ENCODE measurements at places on chromosomes 6 and 20.

GRCh38 chr6:6683969-6684833 lies 95.7 kb downstream of the LY86 start:
- ATAC-seq: no peak

DNA sequence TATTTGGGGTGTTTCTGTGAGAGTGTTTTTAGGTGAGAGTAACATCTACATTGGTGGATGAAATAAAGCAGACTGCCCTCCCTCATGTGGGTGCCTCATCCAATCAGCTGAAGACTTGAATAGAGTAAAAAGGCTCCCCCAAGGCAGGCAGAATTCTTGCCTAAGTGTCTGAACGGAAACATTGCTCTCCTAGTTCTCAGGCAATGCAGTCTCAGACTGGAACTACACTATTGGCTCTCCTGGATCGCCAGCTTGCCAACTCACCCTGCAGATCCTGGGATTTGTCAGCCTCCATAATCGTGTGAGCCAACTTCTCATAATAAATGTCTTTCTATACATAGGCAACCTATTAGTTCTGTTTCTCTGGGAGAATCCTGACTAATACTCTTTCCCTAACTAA lies 5.5 kb upstream of the TMEM170B start:
- ATAC-seq: no peak

- ATAC-seq: no peak
Measured at GRCh38 chr6:46453216-46453615, 38.0 kb downstream of the RCAN2 start.

DNA sequence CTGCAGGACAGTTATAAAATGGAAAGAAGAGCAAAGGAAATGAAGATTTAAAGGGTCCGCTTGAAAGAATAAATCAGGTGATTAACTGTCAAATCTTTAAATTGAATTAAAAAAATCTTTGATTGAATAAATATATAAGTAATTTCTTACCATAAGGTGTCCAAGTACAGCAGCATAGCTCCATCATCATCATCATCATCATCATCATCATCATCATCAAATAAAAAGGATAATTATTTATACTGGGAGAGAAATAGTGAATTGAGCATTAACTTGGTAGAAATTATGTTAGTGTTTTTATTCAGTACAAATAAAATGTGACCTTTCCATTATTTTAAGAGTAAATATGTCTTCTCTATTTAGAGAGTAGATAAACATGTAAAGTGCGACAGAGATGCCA lies 745.6 kb upstream of the MARCKS start:
- ATAC-seq: no peak

- no peak for ATAC-seq
Measured at GRCh38 chr20:48456366-48457192, 371.2 kb downstream of the PREX1 start.

DNA sequence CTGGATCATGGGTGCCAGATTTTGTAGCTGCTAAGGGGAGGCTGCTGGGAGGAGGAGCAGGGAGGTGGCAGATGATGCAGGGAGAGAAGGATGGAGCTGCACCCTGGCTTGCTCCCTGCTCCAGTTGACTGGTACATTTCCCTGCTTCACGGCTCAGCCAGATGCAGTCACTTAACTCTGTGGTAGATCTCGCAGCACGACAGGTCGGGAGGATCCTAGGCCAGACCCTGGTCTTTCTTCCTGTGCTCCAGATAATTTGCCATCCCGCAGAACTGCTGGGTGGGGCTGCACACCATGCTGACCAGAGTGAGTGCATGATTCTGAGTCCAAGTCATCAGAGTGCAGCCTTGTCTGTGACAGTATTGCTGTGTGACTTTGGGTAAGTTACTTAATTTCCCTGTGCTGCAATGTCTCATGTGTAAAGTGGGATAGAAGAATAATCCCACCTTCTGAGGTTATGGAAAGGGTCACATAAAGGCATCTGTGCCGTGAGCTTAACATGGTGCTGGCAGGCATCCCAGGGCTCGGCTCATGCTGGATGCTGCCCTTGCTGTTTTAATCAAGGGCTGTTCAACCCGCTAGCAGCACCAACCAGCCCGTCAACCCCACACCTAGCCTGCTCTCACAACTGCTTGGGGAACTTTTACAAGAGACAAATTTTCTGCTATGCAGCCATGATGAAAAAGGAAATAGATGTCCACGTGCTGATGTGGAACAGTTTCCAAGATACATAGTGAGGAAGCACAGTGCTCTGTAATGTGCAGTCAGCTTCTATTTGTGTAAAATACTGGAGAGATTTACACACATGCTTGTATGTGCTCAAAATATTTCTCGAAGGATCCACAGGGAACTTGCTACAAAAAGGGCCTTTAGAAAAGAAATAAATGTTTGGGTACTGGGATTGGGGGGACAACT lies 257.9 kb downstream of the CDH26 start:
- ATAC-seq: no peak

DNA sequence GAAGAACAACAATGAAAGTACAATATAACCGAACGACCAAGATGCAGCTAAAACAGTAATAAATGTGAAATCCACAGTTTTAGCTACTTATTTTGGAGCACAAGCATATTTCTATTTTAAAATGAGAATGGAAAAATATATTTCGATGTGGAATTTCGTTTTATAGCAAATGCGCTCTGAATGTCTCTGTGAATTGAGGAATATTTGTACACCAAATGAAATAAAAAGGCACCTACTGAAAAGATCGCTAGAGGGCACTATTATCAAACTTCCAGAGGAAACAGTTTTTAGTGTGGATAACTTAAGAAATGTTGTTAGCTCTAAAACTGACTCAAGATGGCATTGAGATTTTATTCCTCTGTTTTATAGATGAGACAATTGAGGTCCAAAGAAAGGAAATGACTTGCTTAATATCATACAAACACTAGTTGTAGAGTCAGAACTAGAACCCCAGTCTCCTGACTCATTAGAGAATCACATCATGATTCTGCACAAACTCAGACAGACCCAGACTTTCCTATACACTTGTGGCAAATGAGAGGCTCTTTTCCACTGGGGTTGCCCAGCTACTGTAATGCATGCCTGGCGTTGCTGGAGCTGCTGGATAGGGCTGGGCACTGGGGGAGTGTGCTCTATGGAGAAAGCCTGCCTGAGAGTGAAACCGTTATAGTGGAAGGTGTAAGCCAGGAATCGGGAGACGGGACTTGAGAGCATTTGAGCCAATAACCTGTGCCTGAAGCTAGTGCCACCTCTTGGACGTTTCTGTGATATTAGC lies 51.9 kb downstream of the GCLC start:
- peak; percentile 52 for ATAC-seq

- no peak for ATAC-seq
Measured at GRCh38 chr6:169972736-169973135, 221.3 kb downstream of the ERMARD start.

GRCh38 chr20:58833921-58834320 lies 16.8 kb downstream of the GNAS-AS1 start:
- no peak for ATAC-seq

- no peak for ATAC-seq
Measured at GRCh38 chr6:135212935-135213334, 31.8 kb downstream of the MYB start.

DNA sequence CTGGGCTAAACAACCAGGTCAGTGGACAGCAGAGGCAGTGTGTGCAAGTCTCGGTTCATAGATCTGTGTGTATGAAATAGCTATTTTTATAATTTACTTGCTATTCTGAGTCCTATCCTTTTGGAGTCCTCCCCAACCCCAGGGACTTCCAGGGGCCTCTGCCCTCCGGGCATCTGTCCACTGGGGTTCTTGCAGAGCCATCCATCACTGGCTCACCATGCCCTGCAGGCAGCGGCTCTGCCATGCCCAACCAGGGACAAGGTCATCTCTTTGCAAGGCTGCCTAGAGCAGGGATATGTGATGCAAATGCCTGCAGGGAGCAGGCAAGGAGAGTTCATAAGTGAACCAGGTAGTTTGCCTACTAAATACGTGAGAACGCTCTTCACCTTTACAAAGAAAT lies 10.5 kb upstream of the BEND3 start:
- no peak for ATAC-seq

GRCh38 chr6:139369068-139369467 lies 5.4 kb downstream of the CITED2 start:
- ATAC-seq: no peak

DNA sequence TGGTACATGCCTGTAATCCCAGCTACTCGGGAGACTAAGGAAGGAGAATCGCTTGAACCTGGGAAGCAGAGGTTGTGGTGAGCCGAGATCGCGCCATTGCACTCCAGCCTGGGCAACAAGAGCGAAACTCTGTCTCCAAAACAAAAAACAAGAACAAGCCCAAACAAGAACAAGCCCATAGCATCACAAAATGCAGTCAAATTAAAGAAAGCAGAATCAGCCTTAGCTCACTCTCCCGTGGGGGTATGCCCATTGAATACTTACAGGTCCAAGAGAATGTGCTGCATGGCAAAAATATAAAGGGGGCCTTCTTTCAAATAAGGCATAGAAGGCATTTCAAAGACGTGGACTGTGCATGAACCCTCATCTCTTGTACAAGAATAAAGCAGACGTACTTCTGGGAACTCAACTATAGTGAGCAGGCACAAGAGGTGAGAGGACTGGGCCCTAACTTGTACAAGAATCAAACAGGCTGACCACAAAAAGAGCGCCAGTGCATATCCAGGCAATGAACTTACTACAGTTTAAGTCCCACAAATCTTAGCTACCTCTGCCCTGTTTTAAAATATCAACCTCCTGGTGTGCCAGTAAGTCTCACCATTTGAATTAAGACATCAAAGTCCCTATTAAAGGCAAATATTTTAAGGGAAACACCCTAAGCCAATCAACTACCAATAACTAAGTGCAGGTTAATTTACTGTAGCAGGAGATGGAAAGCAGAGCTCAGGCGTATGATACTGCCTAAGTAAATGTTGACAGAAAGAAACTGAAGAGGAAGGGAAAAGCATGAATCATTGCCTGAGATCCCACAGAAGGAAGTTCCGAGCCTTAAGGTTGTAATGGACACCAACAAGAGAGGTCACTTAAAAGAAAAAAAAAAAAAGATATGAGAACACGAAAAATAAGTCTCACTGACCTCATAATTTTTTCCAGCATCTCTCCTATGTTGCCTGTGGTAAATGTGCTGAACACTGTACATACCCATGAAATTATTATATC lies 37.4 kb downstream of the TOMM6 start:
- no peak for ATAC-seq

DNA sequence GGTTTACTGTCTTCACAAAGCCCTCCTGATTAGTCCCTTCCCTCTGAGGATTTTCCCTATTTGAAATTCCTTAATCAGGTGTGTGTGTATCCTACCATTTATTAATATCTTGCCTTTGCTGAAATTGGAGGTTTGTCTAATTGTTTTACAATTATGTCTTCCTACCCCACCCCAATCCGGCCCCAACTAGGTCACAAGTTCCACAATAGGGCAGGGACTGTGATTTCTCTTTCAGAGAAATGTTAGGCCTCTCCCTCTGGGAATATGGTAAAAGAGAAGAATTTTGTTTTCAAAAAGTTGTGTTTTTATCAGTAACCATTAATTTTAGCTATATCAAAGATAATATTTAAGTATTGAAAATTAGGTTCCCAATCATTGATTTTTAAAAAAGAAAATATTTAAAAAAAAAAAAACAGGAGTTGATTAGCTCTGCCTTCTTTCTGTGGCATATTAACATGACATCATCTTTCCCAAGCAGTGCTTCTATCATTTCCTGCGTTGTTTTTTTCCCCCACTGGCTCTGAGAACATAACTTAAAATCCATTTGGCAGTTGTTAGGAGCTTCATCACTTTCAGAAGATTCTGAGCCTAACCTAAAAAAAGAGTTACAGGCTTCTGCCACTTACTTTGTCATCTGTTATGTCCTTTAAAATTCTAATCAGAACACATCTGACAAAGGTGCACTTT lies 36.1 kb downstream of the BLOC1S5 start:
- ATAC-seq: no peak

DNA sequence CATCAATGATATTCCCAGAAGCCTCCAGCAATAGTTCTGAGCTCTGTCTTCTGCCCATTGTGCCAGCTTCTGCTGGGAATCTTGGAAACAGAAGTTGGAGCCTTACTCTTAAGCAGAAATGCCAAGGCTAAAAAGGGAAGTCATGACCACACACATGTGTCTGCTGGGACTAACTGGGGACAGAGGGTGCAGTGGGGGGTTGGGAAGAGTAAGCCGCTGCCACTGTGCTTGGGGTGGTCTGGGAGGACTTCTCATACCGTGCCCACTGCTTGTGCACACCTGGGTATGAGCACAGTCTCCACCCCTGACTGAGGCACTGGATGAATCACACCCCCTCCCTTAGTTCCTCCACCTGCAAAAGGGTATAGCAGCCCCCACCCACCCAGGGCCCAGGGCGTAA lies 90.7 kb downstream of the CDC5L start:
- ATAC-seq: no peak

- ATAC-seq: no peak
Measured at GRCh38 chr6:34924831-34925625, 36.0 kb downstream of the ANKS1A start.

DNA sequence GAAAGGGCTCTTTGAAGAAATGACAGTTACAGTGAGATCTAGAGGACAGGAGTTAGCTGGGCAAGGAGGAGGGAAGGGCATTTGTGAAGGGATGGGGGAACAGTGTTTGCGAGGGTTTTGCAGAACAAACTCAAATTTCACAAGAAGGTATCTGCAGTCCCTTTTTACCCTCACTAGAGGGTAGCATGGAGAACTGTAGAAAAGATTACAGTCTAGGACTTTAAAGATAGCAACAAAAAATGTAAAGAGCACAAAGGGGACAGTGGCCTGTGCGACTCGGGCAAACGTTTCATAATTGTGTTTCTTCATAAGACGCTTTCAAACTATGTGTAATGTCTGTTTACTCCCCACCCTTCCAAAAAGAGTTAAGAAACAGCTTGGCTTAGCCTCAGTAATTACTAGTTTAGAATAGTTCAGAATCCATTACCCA lies 21.2 kb upstream of the ASXL1 start:
- ATAC-seq: peak; percentile 48

DNA sequence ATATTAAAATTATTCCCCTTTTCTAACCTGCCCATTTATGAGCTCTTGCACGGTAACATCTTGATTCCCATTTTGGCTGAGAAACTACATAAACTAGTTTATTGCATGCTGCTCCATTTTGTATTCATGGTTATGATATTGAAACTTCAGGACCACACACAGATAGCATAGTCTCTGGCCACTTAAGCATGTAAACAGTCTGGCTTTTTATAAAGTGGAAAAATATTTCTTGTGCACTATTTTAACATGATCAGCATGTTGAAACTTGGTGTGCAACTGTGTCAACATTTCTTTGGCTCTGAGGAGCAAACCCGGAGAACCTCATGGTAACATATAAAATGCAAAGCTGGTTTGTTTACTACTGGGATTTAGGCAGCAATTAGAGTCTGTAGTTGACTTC lies 70.7 kb downstream of the SLX4IP start:
- peak; percentile 13 for ATAC-seq

GRCh38 chr20:63284981-63285524 lies 7.9 kb upstream of the COL20A1 start:
- ATAC-seq: peak; percentile 1

GRCh38 chr6:11665604-11666326 lies 112.8 kb downstream of the ADTRP start:
- no peak for ATAC-seq

Data from gastroesophageal sphincter (tissue), 4 donors.